ENCODE measurements at places on chromosomes 2 and 18.

GRCh38 chr2:143877876-143878530 lies 641.9 kb downstream of the ZEB2 start:
- no peak for DNase-seq

DNA sequence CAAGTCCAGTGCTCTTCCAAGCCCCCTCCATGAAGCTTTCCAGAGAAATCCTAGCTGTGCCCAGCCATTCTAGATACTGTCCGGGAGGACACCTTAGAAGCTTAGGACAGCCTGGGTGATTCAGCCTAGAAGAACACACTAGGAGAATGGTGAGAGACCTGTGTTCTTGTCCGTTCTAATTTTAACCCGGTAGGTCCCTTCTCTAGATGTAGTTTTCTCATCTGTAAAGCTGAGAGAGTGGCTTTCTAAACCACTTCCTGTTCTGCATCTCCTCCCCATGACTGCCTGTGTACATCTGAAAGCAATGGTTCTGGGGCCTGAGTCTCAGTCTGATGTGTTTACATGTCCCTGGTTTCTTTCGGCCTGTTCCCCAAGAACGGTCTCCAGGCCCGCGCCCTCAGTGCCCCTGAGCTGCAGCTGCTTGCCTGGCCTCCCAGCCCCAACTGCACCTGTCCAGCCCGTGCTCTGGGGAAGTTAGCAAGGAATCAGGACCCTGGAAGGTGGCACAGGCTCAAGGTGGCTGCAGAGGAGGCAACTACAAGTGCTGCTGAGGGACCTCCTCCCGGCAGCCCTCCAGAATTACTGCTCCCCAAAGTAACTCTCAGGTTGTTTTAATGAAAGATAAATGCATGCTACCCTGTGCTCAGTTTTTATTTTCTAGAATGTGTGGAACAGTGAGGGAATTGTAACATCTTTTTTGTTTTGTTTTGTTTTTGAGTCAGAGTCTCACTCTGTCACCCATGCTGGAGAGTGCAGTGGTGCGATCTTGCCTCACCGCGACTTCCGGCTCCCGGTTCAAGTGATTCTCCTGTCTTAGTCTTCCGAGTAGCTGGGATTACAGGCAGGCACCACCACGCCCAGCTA lies 105.9 kb downstream of the LBH start:
- peak; percentile 46 for DNase-seq

DNA sequence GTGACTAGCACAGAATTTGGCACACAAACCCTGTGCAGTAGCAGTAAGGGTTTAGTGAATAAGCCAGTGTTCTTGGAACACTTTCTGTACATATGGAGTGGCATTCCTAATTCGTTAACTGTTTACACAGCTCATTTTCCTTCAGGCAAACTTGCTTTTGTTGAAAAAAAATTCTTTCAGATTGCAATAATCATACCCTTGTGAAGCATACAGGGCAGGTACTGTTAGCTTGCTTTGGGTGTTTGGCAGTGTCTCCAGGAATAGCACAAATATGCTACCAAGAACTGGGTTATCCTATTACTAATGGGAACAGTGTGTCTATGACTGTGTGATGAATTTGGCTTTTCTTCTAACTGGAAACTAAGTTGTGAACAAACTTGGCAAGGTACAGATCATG lies 33.4 kb downstream of the UGP2 start:
- DNase-seq, result no peak

- DNase-seq, result no peak
Observed at GRCh38 chr2:239391286-239392071, 9.3 kb downstream of the HDAC4 start.

GRCh38 chr2:9830685-9831410 lies 12.4 kb upstream of the TAF1B start:
- no peak for DNase-seq

DNA sequence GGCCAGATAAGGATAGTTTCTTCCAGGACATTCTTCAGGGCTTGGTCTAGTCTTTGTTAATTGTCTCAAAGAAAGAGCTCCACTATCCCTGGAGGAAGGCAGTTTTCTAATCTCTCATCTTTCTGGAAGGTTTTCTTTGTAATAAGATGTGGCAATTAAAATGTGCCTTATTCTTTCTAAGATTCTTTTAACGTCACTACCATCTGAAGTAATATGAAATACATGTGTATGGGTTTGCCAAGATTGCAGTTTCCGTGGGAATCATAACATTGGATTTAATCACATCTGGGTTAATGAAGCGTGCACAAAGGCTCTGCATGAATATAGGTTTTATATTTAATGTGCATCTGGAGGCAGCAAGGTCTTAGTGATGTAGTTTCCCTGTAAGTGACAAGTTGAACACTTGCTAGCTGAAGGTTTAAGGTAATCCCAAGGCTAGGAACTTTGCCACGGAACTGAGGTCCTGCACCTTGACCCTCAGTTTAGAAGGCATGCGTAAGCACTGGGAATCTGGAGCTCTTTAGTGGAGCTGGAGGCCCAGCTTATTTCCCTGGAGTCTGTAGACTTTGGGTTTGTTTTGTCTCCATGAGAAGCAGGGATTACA lies 25.7 kb downstream of the DIS3L2 start:
- no peak for DNase-seq

DNA sequence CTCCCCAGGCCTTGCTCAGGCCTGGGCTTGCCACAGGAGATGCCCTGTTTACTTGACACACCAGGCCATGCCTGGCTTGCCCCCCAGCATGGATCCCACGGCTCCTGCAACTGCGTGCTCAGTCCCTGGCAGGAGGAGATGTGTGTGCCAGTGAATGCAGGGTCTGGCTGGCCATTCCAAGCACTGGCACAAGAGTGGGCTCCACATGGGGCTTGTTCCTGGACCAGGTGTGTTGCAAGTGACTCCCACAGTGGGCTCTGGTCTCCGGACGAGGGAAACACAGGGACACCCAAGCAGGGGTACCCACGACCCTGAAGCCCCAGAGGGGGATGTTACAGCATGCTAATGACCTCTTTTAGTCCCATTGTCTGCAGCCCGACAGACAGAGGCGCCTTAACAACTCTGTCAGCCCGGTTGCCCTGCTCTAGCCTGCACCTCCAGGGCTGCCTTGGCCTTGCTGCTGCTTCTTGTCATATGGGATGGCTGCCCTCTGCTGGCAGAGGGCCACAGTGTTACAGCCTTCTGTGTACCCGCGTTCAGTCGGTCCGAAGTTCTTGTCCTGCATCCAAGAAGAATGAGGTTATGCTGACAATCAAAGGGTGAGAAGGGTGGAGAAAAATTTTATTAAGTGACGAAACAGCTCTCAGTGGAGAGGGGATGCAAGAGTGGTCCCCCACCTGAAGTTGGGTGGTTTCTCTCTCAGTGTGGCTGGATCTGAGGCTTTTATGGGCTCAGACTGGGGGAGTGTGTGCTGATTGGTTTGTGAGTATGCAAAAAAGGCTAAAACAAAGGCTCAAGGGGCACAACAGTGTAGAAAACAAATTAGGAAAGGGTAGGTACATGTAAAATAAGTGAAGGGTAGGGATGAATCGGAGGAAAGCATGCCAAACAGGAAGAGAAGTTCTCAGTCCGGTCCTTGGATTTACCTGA lies 180.4 kb downstream of the MBD5 start:
- DNase-seq, result no peak

DNA sequence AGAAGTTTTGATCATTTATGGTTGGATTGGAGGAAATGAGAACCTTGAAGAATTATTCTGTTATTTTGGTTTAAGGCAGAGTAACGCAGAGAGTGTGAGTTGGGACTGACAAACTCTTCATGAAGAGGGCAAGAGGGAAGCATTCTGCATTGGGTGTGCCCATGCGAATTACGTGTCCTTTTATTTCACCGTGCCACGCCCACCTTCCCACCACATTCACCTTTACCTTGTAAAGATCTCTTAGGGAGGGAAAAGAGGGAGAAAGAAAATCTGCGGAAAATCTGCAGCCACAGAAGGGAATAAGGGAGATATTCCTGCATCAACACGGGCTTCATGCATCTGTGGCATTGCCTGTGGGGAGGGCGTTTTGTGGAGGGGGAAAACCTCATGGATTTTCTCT lies 31.8 kb downstream of the SLC9A4 start:
- DNase-seq, result no peak

- DNase-seq, result no peak
Observed at GRCh38 chr18:79042276-79042675, 26.9 kb upstream of the ATP9B start.

DNA sequence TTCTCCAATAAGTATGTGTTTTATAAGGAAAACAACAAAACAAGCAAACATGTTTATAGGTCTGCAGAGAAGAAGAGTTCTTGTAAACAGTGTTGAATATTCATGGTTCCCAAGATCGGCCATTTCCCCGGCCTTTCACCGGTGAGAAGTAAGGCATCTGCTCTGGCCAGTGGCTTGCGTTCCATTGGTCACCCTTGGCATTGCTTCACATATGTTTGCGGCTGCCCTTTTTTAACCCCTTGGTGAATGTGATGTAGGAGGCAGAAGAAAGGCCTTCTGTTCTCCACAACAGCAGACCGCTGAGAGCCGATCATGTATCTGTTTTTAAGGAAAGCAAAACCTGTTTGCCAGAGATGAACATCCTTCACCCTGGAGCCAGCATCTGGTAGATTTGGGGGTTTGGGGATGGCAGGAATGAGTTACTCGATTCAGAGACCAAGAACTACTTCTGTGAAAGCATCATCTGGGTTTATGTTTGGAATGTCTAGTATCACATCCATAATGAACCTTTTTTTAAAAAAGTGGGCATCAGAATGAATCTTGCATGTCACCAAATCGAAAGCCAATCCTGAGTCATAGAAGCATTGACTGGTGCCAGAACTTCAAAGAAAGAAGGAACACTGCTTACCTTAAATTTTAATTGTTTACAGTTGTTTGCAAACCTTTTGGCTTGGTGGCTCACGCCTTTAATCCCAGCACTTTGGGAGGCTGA lies 112.3 kb downstream of the AGAP1 start:
- no peak for DNase-seq

DNA sequence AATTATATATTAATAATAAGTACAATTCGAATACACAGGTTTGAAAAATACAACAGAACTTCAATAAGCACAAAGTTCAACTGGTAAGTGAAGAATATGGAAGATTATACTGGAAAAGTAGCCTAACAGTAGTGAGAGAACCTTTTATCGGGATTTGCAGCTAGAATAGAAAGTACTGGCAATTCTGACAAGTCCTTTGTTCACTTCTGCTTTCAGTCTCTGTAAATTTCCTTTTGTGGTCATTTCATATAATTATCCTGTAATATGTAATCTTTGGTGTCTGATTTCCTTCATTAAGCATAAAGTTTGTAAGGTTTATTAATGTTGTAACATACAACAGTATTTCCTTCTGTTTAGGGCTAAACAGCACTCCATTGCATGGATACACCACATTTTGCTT lies 67.2 kb downstream of the CUL3 start:
- no peak for DNase-seq
